Activated T-helper 1 cell treated with Interleukin-2 at 50 U/mL for 16 hours (primary cell): ENCODE measurements at places on chromosomes 5 and 9.

- no peak for DNase-seq
Measured at GRCh38 chr5:180139731-180140055, 68.1 kb upstream of the RNF130 start.

- DNase-seq = no peak
Measured at GRCh38 chr9:105459336-105459735, 11.5 kb downstream of the FSD1L start.

- DNase-seq = no peak
Measured at GRCh38 chr5:149860801-149861322, 83.7 kb downstream of the PDE6A start.

GRCh38 chr9:130444565-130445221 is at the start of gene ASS1:
TSS of gene ASS1 (plus strand) at chr9:130444961. CDS start at chr9:130452229, 7,268 bp downstream.
- no peak for DNase-seq

GRCh38 chr5:154198611-154199230 is 8.2 kb downstream of the GALNT10 start:
- DNase-seq = no peak

DNA sequence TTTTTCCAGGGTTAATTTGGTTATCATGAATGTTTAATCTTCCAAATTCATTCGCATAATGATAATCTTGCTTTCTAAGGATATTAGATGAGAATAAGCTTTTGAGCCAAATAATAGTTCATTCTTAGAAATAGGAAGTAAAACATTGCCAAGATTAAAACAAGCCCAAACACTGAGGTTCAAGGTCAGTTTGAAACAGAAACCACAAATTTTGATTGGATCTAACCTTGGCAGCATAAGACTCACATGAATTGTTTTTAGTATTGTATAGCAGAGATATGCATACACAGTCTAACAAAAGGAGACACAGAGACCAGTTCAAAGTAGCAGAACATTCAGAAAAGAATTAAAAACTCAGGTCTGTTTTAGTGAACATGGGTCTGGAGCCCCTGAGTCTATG is 43.4 kb upstream of the VCAN start:
- no peak for DNase-seq
